NCI-H1436 treated with DMSO at 0.1 percent for 48 hours (cell line): ENCODE measurements at places on chromosomes 2 and 18.

DNA sequence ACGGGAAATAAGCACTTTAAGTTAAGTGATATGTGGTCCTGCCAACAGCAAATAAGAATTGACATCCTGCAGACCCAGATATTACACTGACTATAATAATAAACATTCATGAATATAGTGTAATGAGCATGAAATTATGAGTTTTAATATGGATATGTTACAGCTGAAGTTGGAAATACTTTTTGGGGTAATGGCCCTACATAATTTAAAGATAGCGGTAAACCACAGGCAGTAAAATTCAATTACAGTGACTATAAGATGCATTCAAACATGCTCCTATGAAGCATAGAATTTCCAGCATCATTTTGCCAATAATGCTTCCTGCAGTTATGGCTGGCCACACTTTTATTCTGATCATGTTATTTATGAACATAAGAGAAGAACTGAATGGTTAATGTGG lies 49.4 kb upstream of the LRRTM4 start:
- DNase-seq = no peak

DNA sequence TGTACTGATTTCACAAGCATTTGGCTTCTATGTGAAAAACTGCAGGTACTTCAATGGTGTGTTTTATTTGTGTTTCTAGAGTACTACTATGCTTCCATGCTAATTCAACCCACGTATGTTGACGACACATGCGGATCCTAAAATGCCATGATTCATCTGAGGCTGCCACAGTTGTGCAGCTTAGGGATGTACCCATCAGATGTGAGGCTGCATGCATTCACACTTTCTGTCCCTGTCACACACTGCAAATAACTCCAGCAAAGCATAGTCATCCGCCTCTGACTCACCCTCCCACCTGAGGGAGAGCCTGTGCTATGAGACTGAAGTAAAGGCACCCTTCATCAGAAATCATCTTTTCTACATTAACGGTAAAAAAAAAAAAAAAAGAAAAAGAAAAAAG lies 22.1 kb upstream of the SERTAD2 start:
- DNase-seq = no peak

DNA sequence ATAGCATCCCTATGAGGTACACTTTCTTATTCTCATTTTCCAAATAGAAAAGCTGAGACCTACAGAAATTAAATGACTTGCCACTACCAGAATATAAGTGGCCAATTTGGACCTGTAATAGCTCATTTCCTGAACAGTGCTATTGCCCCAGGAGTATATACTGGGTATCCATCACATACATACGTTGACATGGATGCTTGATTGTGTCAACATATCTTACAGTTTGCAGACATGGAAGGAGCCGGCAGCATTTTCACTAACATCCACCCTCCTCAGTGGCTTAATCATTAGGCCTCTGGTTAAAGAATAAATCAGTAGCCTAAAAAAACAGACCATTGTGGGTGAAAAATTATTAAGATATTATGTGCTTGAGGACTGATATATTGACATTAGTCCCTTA lies 829.3 kb downstream of the LRP1B start:
- peak; percentile 35 for DNase-seq

GRCh38 chr2:160326786-160327185 lies 126.7 kb upstream of the ITGB6 start:
- no peak for DNase-seq

DNA sequence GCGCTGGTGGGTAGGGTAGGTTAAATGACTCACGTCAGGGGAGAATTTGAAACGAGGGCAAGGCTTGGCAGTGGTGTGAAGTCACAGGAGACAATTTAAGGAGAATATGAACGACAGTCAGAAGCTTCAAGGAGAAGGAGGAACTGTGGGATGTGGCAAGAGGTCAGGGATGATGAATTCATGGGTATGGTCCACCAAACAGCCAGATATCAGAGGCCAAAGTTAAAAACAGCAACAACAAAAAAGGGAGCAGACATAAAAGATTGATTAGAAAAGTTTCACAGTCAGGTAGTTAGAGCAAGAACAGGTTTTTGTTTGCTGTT lies 1.4 kb upstream of the ZNF396 start:
- no peak for DNase-seq

- no peak for DNase-seq
Measured at GRCh38 chr2:117918608-117919007, 95.3 kb downstream of the CCDC93 start.

- no peak for DNase-seq
Measured at GRCh38 chr18:42670860-42671259, 444.6 kb downstream of the RIT2 start.

DNA sequence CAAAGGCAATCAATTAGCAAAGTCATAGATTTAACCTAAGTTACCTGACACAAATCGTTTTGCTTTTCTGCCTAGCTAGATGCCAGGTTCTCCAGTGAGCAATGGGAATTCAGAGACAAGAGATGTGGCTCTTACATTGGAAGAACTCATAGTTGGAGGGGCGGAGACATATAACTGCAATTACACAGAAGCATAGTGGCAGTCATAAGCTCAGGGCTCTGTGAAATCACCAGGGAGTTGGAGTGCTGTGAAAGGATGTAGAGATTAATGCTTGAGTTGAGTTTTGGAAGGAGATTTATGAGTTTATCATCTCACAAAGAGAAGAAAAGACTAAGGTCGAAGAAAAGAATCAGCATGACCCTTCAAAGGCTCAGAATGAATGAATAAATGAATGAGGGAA lies 457.2 kb upstream of the TRIB2 start:
- no peak for DNase-seq

- DNase-seq = no peak
Measured at GRCh38 chr2:133503323-133503722, 64.9 kb downstream of the NCKAP5 start.

DNA sequence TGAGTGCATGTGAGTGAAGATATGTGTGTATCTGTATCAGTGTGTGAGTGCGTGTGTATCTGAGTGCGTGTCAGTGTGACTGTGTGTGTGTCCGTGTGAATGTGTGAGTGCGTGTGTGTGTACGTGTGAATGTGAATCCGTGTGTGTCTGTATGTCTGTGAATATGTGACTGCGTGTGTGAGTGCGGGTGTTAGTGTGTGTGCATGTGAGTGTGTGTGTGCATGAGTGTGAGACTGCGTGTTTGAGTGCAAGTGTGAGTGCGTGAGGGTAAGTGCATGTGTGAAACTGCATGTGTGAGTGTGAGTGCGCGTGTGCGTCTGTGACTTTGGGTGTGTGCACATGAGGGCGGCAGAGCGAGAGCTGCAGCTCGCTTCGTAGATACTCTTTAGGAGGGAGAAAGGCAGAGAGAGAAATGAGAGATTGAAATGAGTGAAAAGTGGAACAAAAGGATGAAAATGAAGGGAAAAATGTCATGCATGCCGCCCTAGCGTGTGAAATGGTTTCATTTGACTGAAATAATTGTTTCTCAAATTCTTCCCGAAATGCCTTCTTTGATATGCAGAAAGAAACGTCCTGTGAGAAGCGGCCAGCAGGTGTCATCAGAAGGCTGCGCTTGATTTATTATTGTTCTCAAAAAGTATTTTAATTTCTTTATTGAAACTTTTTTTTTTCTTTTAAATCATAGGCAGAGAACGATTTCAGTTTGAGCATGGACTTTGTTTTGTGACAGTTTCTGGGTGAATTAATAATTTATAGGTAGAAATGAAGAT lies 25.6 kb downstream of the ZNF407 start:
- no peak for DNase-seq

DNA sequence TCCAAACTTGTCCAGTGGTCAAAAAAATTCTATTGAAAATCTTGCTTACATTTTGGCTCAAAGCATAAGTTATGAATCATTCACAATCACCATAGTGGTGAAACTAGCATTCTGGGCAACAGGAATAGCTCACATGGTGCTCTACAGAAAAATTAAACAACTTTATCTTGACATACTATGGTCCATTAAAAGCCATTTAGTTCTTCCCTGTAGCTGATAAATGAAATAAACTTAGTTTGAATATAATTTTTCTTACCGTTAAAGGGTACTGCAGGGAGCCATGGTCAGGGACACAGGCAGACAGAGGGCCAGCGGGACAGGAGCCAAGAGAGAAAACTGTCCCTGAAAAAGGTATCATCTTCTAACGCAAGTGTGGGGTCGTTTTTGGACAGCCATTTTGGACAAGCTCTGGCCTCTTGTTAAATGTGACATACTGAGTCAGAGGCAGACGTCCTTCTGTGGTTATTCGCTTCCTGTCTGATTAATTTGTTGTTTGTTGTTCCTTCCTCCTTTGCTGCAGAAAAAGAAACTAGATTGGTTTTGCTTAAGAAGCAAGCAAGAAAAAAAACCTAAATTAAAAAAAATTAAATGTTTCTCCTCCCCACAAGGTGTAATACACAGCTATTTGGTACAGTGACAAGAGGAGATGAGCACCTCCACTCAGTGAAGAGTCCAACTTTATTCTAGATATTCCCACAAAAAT lies at the start of gene WIPF1:
WIPF1 (minus strand) TSS at position 460 of the 703 bp plus-strand sequence. CDS start 12,231 bp downstream, outside the sequence.
- no peak for DNase-seq

DNA sequence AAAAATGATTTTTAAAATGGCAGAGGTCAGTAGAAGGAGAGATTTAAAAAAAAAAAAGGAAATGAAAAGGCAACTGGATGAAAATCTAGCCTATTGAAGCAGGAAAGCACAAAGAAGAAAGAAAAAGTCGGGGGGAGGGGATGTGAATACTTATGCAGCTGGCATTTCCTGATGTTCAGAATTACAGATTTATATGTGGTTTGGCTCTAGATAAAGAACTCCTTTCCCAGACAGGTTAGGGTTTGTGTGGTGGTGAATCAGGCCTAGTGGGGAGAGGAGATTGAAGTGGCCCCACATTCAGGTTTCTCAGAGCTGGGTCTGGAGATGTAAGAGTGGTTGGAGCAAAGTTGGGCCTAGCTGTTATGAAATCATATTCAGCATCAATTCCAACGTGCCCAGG lies 394.4 kb downstream of the FIGN start:
- DNase-seq = no peak

DNA sequence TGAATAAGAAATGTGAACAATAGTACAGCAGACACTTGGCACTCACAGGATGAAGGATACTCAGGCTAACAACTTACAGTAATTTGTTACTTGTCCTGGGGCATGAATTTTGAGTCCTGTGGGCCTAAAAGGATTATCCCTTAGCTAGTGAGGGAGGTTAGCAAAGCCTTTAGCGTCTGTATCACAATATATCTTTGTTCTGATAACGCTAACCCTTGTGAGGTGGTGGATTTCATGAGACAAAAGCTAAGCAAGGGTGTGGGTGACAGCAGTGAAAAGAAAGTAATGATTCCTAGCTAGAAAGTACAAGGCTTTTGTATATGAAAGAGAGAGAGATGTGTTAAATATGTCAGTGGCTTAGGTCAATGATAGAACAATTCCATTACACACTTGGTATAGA lies 46.8 kb upstream of the TTC21B start:
- no peak for DNase-seq

DNA sequence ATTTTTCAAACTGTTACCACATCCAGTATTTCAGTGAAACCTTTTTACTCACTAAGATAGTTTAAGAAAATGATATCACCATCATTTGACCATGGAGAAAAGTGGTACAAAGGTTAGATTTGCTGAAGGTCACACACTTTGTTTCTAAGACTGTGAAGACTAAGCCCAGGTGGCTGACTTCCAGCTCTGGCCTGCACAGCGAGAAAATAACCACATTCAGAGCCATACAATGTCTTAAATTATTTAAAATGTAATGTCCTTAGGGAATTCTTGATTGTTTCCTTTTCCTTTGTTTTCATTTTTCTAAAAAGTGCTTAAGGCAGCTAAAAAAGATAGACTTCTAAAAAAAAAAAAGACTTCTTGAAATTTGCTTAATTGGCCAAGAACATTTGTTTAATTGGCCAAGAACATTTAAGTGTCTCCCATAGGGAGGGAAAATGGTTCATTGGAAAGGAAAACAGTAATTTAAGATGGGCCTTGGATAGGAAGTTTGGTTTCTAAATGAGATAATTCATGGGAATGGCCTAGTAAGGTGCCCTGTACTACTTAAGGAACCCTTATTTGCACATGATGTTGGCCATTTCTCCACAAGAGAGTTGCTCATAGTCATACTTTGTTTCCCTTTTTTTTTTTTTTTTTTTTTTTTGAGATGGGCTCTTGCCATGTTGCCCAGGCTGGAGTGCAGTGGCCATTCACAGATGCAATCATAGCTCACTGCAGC lies 45.2 kb downstream of the CYP1B1 start:
- no peak for DNase-seq

- DNase-seq = no peak
Measured at GRCh38 chr2:236167297-236168109, 683 bp downstream of the GBX2 start.

GRCh38 chr2:71275939-71276310 lies 49.0 kb upstream of the PAIP2B start:
- no peak for DNase-seq

DNA sequence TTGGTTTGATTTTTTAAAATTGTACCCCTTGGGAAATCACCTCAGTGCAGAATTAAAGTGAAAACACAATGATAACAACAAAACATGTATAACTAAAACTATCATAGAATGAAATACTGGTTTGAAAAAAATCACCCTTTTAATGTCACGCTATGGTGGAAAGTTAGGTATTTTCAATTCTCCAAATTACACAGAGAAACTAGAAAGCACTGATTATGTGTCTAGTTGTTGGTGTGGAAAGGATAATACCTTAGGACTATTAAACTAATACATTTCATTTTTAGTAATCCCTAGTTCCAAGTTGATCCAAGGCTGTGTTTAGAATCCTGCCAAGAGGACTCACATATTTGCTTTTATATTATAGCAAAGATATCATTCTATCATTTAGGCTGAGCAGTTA lies 71.2 kb downstream of the NUP35 start:
- DNase-seq = no peak

DNA sequence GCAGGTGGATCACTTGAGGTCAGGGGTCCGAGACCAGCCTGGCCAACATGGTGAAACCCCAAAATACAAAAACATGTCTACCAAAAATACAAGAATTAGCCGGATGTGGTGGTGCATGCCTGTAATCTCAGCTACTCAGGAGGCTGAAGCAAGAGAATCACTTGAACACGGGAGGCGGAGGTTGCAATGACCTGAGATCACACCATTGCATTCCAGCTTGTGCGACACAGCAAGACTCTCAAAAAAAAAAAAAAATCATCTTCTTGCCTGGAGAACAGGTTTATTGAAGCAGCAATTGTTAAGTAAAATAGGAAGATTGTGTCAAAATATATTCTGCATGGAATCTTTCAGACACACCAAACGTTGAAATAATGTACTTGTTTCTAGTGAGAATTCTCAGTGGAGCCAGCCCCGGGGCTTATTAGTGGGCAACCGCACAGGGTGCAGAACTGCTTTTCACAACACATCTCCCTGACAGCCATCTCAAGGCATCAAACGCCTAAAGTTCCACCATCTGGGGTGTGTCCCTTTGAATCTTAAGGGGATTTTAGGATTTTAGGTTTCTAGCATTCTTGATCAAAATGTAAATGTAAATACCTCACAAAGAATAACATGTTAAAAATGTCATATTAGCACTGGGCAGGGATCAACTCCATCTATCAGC lies 28.6 kb upstream of the PPP4R1 start:
- DNase-seq = no peak
